Inflammatory macrophage treated with lipopolysaccharide for 4 hours (primary cell): ENCODE measurements at places on chromosomes 2 and 18.

DNA sequence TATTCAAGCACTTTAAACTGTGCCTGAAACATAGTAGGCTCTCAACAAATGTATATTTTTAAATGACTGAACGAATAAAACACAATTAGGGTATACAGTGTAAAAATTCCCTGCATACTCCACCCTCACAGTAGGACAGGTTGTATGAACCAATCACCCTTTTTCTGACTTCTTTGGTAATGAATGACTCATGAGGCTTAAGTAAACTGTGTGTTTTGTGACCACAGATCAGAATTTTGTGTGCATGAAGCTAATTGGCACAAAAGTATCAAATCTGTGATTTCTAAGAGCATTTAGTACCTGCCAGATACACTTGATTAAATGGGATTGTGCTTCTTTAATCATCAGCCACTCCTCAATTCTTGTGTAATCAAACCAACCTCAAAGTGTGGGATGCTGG is 109.9 kb upstream of the MAP4K3 start:
- no peak for DNase-seq

GRCh38 chr2:129794540-129794939 is 184.9 kb upstream of the RAB6C start:
- no peak for DNase-seq

DNA sequence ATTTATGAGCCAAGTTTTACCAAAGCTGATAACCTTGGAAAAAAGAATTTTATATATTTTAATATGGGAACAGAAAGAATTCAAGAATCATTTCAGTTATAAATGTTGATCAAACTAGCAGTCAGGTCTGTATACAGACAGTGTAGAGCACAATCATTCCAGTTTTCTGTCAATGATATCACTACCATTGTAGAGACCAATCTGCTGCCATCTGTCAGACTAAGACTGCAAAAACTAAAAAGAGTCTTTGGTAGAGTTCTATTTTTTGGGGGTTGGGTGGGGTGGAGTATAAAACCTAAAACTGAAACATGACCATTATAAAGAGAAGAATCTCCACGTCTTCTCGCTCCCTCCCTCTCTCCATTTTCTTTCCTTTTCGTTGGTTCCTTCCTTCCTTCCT is 204.7 kb upstream of the UBE2E3 start:
- DNase-seq: no peak

DNA sequence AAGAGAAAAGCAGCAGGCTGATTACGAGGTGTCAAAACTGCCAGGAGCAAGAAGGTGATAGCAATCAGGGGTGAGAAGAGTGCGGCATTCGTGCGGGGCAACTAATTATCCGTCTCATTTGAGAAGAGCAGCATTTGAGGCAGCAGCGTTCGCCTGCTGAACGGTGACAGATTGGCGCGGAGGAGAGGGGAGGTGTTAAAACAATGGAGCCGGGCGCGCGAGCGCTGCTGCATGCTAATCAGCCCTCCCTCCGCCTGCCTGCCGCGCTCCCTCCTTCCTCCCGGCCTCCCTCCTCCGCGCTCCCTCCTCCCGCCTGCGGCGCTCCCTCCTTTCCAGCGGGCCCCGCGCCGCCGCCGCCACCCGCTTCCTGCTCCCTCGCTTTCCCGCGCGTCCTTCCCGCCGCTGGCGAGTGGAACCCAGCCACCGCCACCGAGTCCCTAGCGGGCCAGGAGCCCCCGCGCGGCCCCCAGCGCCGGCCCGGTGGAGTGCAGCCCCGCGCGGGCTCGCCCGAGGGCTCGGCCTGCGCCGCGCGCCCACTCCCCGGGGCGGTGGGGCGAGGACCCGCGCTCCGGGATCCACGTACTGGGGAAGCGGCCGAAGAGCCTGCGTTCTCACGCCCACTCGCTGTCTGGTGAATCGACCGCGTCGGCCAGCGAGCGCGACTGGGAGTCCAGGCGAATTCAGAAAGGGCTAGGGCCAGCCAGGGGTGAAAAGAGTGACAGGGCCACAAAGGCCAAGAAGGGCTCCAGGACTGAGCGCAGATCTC is 69.5 kb upstream of the PSMD14 start:
- peak; percentile 43 for DNase-seq

GRCh38 chr2:20650877-20651730 is at the start of gene HS1BP3:
HS1BP3 (minus strand) TSS chr2:20651098; CDS start chr2:20651063, 35 bp downstream.
- DNase-seq: peak; percentile 85

DNA sequence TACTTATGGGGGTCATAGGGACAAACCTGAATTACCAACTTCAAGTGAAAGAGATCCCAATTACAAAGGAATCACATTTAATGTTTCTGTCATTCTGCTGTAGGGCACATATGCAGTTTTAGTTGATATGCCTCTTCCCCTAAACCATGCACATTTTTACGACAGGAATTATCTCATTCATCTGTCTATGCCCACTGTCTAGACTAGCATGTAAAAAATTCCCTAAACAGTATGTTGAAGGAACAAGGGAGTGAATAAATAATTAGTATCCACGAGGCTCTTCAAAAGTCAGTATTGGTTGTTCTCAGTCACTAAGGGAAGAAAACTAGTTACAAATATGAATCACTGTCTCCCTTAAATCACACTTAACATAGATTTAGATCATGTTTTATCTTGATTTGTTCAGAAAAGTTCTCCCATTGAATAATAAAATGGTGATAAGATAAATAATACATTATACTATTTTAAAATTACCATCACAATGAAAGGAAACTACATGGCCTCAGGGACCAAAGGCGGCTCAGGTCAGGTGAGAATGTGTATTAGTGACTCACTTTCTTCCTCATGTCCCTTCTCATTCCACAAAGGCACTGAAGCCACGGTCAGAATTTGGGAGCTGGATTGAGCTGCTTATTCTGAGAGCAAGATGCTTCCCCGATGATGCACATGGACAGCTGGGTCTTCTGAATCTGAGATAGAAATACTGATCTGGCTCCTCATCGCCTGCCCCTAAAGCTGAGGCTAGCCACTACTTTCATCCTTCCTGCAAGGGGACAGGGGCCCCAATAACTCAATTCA is 29.1 kb downstream of the DYM start:
- no peak for DNase-seq

GRCh38 chr2:170892391-170892951 is 36.6 kb upstream of the GORASP2 start:
- no peak for DNase-seq

DNA sequence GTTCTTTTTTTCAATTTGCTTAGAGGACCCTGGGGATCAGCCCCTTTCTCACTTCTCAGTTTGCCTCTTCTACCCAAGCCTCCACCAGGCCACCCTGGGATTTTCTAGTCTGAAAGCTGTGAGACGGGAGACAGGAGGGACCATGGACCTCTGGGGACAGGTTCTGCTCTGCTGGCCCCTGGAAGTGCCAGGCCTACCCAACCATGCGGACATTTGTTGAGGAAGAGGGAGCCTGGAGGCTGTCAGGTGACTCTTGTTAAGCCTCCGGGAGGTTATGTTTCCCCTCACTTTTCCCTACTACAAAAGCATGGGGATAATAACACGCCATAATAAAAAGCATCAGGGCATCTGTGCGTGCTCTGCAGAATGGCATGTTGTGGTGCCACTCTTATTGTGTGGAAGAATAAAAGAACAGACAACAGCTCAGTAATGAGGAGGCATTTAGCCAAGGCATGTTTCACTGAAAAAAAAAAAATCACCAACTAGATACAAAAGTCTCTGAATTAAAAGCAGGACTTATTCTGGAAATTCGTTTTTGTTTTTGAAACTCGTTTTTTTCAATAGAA is 48.3 kb upstream of the PLA2R1 start:
- DNase-seq: no peak

DNA sequence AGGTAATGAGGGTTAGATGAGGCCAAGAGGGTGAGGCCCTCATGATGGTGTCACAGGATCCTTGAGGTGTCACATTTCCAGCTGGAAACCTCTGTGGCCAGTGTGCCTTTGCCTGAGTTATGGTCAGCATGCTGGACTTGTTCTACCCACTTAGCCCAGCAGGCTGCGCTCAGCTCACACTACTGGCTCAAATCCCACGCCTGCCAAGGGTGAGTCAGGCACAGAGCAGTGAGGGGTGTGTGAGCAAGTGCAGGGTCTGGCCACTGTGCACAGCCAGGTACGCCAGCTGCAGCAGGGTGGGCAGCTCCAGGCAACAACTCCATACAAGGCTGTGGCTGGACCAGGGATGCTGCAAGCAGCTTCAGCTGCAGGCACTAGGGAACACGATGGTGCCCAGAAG is 616.6 kb upstream of the FSHR start:
- peak; percentile 10 for DNase-seq

DNA sequence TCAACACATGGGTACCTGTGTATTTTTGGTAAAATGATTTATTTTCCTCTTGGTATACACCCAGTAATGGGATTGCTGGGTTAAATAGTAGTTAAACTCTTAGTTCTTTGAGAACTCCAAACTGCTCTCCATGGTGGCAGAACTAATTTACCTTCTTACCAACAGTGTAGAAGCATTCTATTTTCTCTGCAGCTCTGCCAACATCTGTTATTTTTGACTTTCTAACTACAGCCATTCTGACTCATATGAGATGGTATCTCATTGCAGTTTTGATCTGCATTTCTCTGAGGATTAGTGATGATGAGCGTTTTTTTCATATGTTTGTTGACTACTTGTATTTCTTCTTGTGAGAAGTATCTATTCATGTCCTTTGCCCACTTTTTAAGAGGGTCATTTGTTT is 180.6 kb downstream of the FSIP2 start:
- DNase-seq: no peak
